Stimulated activated CD4-positive, alpha-beta T cell treated with anti-CD3 and anti-CD28 coated beads, Interleukin-1b, Interleukin-23, amount 100 ng/mL, for 1 hour (primary cell): ENCODE measurements at places on chromosomes 2 and 18.

DNA sequence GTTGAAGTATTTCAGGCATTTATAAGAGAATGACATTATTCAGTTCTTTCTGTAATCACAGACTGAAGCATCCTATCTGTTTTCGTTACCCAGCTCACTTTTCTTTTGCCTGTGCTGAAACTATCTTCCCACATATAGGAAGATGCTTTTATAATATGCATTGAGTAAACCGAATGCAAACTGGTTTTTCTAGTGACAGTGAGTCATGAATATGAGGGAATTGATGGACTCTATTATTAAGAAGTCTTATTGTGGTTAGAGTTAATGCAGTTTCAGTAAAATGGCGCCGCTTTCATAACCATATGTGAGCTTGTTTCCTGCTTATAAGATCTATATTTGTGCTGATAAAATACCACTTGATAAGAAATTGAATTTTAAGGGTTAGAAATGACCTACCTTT is 59.2 kb downstream of the ACVR2A start:
- DNase-seq, result no peak

GRCh38 chr2:115070002-115070401 is 627.6 kb downstream of the DPP10 start:
- no peak for DNase-seq

DNA sequence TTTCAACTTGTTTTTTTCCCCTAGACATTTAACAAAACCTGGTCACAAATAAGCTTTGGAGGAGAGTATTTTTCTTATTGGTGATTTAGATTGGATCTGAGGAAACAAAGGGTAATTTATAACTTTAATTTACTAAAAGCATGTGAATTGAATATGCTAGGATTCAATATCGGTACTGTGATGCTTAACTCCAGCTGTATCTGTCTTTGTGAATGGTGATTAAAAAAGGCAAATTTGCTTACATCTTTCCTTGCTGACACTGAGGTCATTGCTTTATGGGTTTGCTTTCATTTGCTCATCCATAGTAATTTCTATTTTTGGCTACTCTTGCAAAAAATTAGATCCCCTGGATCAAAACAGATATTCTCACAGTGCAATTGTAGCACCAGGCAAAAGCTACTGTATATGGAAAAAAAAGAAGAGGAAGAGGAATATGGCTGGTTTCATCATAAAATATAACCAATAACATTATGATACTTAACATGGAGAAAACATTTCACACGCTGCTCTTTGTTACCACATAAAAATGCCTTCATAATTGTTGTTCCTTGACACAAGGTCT is 832.0 kb upstream of the ZEB2 start:
- DNase-seq, result no peak

DNA sequence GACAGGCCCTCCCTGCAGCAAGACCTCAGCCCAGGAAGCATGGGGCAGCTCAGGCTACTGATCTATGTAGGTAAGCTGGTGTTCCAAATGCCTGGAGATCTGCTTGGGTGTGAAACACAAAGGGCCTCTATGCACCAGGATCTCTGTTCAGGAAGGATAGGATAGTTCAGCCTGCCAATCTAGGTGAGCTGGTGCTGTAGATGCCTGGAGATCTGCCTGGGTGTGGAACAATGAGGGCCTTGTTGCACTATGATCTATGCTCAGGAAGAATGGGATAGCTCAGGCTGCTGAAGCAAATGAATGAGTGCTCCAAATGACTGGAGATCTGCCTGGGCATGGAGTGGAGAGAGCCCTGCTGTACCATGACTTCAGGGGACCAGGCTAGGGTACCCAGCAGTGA is 48.9 kb upstream of the MYL1 start:
- DNase-seq, result no peak

DNA sequence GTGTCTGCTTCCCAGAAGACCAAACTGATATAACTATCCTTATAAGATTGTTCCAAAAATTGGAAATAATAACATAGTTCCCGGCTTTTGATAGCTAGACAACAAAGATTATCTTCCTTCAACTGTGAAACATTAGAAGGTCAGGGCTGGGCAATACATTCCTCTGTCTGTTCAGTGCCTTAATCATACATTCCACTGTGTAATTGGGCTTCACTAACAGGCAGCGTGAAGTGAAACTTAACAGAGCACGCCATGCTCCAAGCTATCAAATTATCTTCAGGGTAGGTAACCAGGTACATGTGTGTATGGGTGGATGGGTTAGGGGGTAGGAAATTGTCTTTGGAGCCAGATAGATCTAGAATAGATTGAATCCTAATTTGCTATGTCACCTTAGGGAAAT is 23.5 kb upstream of the ARL5A start:
- DNase-seq, result no peak

GRCh38 chr2:176385838-176386237 is 116.6 kb downstream of the MTX2 start:
- no peak for DNase-seq

DNA sequence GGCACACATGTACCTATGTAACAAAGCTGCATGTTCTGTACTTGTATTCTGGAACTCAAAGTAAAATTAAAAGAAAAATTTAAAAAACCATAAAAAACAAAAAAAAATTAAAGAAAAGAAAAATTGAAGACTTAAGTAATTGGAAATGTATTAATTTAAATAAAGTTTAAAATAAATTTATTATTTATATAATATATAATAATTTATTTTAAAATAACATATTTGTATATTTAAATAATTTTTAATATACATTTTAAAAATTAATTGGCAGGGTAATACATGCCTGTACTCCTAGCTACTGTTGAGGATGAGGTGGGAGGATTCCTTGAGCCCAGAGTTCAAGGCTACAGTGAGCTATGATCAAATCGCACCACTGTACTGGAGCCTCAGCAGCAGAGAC is 1830.6 kb upstream of the CELF4 start:
- no peak for DNase-seq

GRCh38 chr2:127217470-127218325 is 2.4 kb downstream of the CYP27C1 start:
- no peak for DNase-seq

- DNase-seq, result no peak
These were observed 134.8 kb upstream of the SERPINE2 start for GRCh38 chr2:224173933-224174332.
